Stimulated activated CD4-positive, alpha-beta T cell treated with anti-CD3 and anti-CD28 coated beads, Interleukin-1b, Interleukin-23, amount 100 ng/mL, for 24 hours (primary cell): ENCODE measurements at places on chromosomes 5 and 9.

GRCh38 chr9:72025906-72026305, 34.5 kb downstream of the C9orf57 start:
- DNase-seq, result no peak

DNA sequence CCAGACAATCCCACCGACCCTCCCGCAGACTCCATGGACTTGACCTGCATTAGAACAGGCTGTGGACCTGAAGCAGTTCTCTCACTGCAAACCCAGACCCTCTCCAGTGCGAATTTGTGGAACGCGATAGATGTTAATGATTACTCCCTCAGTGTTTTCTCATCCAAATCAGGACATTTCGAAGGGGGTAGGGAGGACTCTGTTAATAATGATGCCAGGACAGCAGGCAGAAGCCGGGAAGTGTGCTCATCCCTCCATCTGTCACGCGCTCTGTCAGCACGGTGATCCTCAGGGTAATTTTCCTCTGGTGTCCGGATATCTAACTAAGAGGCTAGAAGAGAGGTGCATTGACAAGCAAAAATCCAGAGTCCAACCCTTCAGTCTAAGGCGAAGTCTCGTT, 18.8 kb downstream of the RAPGEF1 start:
- DNase-seq, result no peak

- no peak for DNase-seq
Measured at GRCh38 chr9:28272127-28272526, 698.8 kb upstream of the C9orf72 start.

DNA sequence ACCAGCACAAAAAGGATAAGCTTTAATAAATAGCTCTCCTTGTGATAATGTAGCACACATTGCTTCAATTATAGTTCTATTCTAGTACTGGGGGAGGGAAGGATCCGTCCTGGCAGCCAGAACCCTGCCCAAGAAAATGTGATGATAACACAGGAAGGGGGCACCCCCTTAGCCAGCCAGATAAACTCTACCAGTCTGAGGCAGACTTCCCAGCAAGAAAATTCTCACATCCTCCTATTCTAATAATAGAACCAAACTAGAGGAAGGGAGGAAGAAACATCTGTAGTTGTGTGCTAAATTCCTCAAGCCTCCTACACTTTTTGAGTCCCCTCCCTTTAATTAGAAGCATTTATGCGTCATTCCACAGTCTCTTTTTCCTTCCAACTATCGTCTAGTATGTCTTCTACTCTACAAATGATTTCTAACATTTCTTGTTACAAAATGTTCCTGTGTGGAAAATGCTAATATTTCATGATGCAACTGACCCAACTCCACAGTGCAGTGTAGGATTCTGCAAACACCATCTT, 261.0 kb downstream of the SEMA5A start:
- no peak for DNase-seq

DNA sequence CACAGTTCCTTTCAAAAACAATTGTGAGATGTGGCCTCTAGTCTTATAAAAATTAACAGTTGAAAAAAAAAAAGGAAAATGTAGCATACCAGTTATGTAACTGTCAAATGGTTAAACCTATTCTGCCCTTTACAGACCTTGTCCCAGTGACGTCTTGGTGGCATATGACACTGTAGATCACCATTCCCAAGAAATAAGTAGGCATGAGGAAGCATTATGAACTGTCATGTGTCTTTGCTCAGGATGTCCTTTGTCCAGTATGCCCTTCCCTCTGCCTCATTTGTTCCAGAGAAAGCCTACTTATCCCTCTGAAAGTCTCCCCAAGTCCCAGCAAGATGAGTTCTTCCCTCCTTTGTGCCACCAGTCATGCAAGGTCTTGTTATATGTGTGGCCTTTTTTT, 63.2 kb downstream of the PAM start:
- DNase-seq, result no peak

GRCh38 chr9:114099669-114100270, 678 bp upstream of the KIF12 start:
- DNase-seq, result no peak

DNA sequence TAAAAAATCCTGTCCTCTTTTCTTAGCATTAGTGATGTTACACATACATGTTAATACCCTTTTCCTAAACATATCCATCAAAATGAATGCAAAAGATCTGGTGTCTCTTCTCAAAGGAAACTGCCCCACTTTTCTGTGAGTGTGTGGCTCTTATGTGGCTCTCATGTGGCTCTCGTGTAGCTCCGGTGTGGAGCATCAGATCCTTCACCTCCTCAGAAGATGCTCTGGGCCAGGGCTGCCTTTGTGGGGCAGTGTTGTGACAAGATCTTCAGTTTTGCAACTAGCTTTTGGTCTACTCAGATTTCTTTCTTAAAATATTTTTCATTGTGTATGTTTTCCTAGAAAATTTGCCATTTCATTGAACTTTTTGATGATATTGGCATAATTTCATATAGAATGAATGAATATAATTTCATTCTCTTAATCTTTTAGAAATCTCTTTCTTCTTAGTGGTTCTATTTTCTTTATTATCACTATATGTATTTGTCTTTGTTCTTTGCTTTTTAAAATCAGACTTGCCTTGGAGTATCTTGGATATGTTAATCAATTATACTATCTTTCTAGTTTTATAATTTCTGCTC, 19.4 kb downstream of the GARNL3 start:
- DNase-seq, result no peak

DNA sequence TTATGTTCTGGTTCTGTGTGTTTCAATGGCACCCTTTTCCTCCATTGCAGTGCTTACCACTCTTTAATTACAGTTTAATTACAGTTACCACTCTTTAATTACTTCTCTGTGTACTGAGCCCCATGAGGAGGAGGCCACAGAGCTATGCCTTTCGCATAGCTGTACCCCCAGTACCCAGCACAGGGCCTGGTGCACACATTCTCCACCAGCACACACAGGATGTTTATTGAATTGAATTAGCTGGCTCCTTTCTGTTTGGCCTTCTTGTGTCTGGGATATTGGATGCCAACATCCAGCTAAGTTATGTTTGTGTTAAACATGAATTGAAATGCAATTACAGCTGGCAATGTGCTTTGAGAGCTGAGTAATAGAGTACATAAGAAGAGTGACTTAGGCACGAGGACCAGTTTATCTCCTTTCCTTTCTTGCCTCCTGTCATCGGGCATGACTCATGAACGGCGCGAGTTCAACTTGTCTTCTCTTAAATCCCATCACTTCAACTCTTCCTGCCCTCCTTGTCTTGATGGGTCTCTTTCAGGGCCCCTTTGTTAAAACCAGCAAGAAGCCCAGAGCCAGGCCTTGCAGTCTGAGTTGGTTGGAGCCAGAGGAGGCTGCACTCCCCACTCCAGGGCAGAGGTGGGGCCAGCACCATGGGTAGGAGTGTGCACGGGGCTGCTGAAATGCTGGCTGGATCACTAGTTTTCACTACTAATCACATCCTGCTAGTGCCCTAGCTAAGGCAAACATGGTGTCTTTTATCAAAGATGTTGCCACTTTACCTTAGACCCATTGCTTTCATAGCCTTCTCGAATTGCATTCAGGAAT, 37.4 kb downstream of the MVB12B start:
- no peak for DNase-seq

DNA sequence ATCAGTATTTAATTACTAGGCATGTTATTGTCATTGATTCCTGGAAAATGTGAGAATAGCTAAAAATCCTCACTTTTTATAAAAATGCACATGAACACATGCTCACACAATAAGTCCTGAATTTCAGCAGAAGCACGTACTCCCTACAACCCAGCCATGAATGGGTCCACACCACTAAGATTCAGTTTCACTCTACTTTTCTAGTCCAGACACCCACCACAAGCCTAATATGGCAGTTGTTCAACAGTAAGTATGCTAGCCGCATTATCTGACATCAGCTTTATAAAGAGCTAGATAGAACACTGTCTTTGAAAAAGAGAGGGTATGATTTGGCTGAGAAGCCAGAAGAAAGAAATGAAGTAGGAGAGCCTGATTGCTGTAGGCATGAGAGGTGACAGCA, 639.3 kb downstream of the BRINP1 start:
- DNase-seq, result no peak
